ENCODE measurements at places on chromosomes 12 and 14.

- DNase-seq: no peak
Observed at GRCh38 chr12:109910969-109911348, 10.9 kb downstream of the TCHP start.

DNA sequence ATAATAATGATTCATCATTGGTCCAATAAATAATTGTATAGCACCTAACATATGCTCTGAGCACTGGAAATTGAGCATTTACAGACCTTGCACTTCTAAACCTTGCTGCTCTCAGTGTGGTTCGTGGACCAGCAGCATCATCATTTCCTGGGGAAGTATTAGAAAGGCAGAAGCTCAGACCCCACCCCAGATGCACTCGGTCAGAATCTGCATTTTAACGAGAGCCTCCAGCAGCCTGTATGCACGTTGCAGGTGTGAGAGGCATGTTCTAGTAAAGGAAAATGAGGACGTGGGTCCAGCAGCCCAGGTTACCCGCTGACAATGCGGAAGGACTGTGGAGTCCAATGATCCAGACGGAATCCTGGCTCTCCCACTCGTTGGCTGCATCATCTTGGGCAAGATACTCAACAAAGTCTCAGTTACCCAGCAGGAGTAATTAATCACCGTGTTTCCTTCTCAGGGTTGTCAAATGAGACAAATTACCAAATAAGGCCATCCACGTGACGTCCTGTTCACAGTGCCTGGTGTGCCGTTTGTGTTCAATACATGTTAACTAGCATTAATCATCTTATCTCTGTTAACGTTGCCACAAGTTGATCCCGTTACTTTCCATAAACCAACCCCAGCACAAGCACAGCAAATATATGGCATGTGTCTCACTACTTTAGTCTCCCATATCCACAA lies 49.2 kb upstream of the CCND2 start:
- DNase-seq: no peak

- DNase-seq: no peak
Observed at GRCh38 chr12:57262126-57262822, 11.3 kb upstream of the STAC3 start.

DNA sequence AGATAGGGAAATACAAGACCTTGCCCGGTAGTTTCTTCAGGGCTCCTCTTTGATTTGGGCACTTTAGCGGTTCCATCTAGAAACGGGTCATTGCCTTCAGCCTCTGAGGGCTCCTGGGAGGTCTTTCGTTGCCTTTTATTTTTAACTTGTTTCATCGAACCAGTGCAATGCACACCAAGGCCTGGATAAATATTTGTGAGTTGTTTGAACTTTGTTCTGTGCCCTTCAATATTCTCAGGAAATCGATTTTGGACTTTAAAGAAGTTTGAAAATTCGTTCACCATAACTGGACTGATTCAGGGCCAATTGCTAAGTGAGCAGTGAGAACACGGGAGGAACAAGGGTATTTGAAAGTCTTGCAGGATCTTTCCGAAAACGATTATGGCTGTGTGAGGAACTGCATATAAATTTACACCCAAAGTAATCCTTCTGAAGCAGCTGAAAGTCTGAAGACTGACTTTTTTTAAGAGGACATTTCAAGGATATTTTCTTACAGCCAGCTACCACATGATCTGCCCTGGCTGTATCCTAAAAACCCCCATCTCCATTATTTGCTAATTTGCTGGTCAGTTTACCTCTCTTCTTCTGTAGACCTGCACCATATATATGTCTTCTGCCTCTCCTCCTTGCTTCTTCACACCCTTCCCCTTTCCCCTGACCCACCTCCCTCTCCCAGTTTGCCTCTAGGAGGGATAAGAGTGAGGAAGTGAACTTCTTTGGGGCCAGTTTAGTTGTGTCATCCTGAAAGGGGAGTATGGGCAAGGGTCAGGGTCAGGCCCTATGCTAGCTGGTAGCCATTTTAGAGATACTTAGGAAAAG lies 8.0 kb downstream of the DUSP6 start:
- DNase-seq: no peak

- DNase-seq: no peak
Observed at GRCh38 chr14:33110737-33111443, 172.2 kb downstream of the NPAS3 start.

GRCh38 chr14:71720978-71721624 lies 211.1 kb upstream of the RGS6 start:
- no peak for DNase-seq

DNA sequence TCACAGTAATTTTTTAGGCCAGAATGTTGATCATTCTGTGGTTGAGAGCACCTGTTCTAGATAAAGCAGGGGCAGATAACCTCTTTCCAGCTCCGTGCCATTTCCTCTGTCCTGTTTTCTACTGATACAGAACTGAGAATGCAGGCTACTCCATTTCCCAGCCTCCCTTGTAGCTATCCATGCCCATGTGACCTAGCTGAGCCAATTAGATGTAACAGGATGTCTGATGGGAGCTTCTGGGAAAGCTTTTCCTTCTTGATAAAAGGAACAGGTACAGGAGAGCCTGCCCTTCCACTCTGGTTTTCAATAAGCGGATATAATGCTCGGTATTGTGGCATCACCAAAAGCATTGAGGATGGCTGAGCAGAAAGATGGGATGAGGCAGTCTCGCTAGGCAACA lies 54.2 kb downstream of the LRRC74A start:
- no peak for DNase-seq

DNA sequence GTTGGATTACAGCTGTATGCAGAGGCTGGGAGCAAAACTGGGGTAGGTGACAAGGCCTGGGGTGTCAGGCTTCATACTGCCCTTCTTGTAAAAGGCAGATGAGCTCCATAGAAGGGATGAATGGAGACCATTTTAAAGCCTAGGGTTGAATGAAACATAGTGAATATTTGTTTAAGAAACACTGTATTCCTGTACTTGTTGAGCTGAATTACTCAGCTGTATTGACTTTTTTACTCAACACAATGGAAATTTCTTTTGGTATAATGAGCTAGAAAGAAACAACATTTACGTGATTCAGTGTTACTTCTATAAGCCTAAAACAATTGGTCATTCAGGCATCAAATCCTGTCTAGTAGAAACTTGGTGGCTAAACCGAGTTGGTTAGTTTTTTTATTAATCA lies 14.1 kb downstream of the ATP6V0A2 start:
- no peak for DNase-seq

DNA sequence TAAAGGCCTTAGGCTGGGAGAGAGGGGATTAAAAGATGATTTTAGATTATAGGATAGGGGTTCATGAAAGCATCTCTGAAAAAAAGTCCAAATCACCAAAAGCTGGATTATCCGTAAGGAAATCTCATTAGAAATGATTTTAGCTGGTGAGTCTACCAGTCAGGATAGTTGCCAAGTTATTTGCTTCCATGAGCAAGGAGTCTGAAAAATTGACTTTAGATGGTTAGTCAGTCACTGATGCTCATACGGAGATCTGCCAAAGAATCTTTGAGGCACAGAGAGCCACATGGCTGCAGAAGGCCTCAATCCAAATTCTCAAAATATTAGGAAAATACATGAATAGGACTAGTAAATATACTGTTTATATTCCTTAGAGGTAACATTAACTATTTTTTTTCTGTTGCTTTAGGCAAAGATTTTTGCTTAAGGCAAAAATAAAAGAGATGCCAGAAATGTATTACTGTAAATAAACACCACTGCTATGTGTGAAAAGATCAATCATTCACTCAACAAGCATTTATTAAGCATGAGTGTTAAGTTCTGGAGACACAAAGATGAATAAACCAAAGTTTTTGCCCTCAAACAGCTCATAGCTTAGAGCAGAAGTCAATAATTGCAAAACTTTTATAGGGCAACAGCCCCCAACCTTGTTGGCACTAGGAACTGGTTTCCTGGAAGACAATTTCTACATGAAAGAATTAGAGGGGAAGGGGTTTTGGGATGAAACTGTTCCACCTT lies 105.2 kb downstream of the BBS10 start:
- DNase-seq: no peak

DNA sequence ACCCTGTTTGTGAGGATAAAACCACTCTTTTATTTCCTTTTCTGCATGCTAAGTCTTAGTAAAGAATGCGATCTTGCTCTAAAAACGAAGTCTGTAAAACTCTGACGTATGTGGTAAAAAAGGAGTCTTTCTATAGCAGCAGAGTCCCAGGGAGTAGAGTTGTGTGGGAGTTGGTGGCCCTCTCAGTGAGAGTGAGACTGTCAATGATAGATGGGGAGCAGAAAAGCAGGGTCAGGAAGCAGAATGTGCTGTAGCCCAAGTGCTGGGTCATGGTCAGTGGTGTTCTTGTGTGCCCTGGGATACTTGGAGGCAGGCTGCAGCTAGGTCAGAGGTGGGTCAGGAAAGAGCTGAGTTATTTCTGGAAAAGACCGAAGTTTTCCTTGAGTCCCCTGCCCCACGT lies 20.3 kb upstream of the GPR33 start:
- no peak for DNase-seq

- DNase-seq: no peak
Observed at GRCh38 chr12:50188875-50189575, 21.9 kb upstream of the CERS5 start.

- DNase-seq: no peak
Observed at GRCh38 chr12:104282109-104282508, 21.4 kb upstream of the EID3 start.

DNA sequence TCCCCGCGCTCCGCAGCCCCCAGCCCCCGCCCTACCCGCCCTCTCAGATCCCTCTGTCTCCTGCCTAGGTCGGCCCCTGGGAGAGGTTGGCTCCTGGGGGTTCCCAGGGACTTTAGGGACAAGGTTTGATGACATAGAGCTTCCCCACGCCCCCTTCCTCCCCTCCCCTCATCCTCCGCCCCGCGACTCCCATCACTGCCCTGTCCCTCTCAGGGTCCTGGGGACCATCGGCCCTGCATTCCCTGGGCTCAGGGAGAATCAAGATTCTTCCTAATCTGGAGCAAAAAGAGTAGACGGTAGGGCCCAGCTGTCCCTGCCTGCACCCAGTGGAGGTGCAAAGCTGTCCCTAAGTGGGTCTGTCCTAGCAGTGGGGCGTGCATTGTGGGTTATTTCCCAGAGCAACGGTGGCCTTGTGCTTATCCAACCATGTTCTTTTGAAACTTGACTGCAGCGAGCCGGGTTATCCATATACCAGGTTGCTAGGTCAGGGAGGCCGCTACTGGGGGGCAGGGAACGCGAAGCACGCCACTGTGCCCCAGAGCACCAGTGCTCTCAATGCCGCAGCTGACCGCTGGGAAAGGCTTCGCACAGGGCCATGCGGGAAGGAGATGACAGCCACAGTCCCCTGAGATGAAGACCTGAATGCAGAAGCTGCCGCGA lies 124.4 kb upstream of the PRMT8 start:
- DNase-seq: no peak

DNA sequence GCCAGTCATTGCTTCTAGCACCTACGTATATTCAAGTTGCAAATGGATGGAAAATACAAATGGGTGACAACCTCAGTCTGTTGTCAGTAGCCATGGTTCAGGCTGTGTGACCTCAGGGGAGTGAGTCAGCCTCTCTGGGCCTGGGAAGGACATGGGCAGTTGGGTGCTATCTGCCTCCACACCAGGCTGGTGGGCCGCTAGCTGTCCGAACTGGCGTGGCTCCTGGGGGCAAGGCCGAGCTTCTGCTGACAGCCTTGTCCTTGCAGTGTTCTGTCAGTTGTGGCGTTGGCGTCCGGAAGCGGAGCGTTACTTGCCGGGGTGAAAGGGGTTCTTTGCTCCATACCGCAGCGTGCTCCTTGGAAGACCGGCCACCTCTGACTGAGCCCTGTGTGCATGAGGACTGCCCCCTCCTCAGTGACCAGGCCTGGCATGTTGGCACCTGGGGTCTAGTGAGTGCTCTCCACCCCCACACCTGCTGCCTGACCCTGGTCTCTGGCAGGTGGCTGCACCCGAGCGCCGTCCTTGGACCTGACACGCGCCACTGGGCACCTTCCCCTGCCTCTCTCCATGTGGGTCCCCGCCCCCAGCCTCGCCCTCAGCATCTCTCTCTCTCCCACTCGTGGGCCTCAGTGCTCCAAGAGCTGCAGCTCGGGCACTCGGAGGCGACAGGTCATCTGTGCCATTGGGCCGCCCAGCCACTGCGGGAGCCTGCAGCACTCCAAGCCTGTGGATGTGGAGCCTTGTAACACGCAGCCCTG lies 17.1 kb downstream of the PAPLN start:
- no peak for DNase-seq

- DNase-seq: no peak
Observed at GRCh38 chr12:40101747-40102146, 4.1 kb downstream of the SLC2A13 start.

DNA sequence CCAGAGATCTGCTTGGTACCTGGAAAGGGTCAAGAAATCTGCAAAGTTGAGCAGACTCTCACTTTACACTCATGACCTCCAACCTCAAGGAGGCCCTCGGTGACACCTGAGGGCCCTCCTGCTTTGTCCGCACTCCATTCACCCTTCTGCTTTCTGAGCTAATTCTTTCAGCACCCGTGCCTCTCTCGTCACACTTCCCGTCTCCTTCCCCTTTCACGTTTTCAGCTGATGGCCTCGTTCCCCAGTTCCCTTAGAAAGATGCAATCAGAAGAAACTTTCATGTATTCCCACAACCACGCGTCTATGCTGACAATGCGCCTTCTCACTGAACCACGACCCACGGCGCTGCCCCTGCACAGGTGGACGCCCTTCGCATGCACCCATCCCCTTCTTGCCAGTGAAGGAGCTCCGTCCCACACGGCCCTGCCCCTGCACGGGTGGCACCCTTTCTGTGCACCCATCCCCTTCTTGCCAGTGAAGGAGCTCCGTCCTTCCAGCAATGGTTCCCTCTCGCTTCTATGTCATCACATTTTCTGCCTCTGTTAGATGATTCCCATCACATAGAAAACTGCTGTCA lies 340.1 kb upstream of the FKBP4 start:
- DNase-seq: no peak

DNA sequence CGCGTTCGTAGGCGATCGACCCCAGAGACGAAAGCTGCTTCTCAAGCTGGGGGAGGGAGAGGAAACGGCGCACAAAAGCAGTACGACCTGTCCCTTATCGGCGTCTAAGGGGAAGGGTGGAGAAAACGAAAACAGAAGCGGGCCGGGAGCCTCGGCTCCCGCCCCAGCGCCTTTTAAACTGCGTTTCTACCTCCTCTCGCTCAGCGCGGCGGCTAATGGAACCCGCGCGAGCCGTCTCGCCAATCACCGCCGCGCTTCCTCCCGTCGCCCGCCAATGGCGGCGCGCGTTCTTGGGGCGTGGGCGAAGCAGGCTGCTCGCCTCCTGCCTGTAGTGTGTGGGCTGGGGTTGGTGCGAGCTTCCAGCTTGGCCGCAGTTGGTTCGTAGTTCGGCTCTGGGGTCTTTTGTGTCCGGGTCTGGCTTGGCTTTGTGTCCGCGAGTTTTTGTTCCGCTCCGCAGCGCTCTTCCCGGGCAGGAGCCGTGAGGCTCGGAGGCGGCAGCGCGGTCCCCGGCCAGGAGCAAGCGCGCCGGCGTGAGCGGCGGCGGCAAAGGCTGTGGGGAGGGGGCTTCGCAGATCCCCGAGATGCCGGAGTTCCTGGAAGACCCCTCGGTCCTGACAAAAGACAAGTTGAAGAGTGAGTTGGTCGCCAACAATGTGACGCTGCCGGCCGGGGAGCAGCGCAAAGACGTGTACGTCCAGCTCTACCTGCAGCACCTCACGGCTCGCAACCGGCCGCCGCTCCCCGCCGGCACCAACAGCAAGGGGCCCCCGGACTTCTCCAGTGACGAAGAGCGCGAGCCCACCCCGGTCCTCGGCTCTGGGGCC lies at the start of gene TMPO:
TMPO (plus strand) TSS at position 304 of the 824 bp plus-strand sequence; CDS start at position 582, 278 bp downstream.
- DNase-seq: peak; percentile 93
